ENCODE measurements at places on chromosomes 1 and 21.
A peak's percentile ranks its signal among the peaks of the same experiment; 100 is the strongest.

DNA sequence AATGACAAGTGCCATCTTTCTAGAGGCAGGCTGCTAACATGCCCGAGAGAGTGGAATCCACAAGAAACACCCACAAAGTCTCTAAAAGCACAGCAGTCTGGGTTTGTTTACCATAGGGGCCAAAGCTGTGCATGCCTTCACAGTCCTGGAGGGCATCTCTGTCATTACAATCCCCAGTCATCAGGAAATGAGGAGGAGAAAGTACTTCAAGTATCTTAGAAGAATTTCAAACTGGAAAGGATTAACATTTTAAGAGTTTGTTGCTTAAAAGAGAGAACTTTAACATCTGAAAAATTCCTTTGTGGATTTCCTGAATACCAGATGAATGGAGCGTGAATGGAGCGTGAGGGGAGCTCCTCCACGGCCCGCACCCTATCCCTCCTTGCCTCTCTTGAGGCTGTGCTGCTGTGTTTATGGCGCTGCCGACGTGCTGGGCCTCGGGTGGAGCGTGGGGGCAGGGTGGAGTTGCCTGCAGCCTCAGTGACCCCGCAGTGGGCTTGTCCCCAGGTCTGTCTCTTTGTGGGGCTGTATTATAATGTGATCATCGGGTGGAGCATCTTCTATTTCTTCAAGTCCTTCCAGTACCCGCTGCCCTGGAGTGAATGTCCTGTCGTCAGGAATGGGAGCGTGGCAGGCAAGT lies 23.3 kb downstream of the SLC6A17 start:
- DNase-seq: no peak

GRCh38 chr1:211643324-211644212 lies 31.9 kb downstream of the NEK2 start:
- no peak for DNase-seq

DNA sequence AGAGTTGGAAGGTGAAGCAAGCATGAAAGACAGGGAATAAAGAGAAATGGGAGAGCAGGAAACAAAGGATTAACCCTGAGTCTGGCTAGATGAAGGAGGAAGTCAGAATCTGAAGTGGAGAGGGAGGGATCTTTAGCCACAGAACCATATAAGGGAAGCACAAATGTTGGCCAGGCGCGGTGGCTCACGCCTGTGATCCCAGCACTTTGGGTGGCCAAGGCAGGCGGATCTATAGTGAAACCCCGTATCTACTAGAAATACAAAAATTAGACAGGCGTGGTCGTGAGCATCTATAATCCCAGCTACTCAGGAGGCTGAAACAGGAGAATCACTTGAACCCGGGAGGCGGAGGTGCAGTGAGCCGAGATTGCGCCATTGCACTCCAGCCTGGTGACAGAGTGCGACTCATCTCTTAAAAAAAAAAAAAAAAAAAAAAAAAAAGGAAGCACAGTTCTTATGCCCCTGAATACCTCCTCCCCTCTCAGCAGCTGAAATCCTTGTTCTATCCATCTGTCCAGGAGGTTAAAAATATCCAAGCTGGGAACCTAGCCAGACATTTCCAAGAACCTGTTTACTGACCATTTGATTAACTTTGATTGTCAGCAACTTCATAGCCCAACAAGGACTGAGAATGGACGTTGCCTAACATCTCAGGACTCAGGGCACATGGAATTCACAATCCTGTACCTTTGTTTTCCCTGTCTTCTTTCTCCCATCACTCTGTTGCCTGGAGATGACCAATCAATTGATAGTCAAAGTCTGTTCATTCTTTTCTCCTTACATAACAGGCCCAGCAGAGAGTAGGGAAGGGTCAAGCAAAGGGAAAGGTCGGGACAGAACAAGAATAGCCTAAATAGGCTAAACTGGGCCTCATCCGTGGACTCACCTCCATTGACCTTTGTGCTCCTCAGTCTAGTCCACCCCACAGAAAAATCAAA lies 10.6 kb downstream of the TXNIP start:
- no peak for DNase-seq

DNA sequence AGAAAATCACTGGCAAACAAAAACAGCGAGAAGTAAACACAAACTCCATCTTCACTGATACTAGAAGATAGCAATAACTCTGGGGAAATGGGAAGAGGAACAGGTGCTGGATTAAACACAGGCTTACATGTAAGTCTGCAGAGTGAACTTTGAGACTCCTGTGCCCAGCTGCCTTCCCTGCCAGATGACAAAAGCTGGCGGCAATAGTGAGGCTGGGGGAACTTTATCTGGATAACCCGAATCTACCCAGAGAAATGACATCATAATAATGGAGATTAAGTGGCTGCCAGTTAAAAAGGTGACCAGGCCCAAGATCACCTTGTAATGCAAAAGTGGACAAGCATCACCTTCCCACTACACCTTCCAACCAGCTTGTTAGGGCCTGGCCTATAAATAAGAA lies 184.5 kb downstream of the CHRM3 start:
- DNase-seq: no peak

DNA sequence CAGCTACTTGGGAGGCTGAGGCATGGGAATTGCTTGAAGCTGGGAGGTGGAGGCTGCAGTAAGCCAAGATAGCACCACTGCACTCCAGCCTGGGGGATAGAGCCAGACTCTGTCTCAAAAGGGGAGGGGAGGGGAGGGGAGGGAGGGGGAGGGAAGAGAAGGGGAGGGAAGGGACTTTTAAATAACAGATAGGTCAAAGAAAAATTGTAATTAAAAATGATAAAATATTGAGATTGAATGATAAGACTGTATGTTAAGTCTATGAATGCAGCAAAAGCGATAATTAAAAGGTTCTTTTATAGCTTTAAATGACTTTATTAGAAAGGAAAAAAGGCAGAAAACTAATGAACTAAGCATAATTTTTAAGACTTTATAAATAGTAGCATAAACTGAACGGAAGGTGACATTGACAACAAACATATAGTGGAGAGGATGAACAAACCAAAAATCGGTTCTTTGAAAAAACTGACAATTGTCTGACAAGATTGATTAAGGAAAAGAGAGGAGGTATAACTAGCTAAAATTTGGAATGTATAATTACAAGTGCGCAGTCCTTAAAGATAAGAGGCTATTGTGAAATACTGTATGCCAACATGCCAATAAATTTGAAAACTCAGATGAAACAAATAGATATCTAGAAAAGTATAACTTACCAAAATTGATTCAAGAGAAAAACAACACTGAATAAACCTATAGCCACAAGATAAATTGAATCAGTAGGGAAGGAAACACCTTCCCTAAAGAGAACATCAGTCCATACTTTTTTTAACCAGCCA lies 8.4 kb downstream of the SPOCD1 start:
- DNase-seq: no peak

- DNase-seq: no peak
Observed at GRCh38 chr1:176656257-176656995, 193.5 kb downstream of the PAPPA2 start.

DNA sequence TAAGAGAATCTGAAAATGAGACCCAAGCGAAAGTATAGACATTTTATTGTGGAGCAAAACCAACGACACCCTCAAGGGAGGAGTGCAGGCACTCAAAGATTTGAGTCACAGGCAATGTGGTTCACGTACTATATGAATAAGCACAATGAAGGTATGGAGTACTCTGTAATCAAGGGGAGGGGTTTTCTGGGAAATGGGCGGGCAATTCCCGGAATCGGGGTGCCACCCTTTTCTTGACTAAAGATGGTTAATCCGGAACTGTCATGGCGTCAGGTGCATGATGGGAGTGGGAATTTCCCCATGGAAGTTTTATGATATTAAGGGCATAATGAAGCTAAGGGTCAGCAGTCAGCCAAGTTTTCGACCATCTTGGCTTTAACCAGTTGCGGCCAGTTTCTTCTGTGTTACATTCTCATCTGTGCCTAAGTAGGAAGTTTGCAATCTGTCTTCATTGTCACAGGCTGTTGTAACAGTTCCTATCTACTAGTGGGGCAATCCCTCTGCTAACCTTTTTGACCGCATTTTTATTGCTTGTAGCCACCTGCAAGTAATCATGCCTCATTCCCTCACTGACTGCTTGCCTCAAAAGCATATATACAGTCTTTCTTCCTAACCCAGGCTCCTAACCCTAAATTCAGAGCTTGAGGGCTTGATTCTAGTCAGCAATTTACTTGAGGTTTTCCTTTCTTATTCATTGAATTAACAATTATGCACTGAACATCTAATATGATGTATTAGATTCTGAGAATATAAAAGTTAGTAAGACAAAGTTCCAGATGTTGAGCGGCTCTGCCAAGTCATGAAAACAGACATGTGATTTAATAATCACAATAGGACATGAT lies 775 bp upstream of the AIM2 start:
- peak; percentile 97 for DNase-seq

DNA sequence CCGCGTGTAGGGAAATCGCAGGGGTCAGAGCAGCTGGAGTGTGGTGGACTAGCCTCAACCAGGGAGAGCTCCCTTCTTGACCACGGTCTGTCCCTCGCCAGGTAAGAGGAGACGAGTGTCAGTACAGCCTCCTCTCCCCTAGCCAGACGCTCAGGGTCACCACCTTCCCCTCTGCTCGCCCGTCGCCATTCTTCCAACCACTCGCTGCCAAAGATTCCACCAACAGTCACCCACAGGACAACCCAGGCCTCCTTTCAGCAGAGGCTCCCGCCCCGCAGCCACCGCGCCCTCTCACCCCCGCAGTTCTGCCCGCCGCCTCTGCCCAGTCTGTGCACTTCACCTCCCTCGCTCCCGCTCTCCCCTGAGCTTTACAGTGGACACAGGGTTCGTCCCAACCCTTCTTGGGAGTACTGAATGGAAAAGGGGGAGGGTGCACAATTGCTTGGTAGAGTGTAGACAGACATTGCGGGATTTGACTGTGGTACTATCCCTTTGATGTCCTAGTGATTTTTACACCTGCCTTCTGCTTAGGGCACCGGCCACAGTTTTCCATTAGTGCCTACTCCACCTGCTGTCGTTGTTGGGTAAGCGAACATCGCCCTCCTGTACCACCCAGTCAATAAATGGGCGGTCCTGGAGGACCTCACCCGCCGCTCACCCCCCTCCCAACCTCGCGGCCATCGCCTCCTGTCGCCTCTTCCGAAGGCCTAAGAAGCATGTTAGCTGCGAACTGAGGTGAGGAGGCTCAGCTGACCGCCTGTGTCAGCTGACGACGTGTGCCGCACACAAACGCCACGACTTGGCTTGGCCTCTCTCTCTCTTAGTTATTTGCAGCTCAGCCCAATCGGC lies 9.2 kb upstream of the NBPF11 start:
- no peak for DNase-seq

DNA sequence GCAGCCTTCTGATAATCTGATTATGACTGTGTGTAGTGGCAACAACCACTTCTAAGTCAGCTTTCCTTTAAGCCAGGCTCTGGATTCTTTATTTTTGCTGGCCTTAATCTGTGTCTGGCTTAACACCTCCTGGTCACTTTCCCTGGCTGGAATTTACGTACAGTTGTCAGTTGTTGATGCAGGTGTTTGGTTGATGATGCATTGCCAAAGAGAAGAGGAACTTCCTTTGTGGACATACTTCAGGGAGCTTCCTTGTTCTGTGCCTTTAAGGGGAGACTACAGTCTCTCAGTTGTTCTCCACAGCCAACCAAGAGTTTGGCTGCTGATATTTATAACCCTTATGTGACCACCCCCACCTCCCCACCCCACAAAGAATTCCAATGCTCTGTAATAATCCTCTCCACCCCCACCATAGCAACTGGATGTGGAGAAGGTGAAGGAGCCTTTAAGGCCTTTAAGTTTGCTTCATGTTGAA lies 96.0 kb upstream of the BMP8A start:
- DNase-seq: no peak

GRCh38 chr1:166069390-166069789 lies 97.4 kb downstream of the FAM78B start:
- no peak for DNase-seq

GRCh38 chr21:43297391-43297981 lies 128.7 kb downstream of the CRYAA start:
- DNase-seq: no peak

DNA sequence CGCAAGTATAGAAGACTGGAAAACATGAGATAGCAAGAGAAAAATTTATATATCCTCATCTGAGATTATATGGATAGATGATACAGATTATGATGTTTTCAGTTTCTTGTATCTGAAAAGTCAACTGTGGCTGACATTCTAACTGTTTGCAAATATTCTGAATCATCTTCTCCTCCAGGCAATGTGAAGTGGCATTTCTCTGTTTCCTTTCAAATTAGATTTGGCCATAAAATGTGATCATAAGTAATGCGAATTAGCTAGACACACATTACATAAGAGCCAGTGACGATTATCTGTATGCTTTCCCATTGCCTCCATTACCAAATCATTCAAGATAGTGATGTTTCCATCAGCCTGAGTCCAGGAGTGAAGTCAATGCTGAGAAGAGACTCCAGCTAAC lies 265.2 kb downstream of the BRINP3 start:
- DNase-seq: no peak

- DNase-seq: no peak
Observed at GRCh38 chr1:118297521-118297920, 112.5 kb upstream of the SPAG17 start.

GRCh38 chr1:13617108-13617507 lies 33.5 kb downstream of the PDPN start:
- DNase-seq: no peak

DNA sequence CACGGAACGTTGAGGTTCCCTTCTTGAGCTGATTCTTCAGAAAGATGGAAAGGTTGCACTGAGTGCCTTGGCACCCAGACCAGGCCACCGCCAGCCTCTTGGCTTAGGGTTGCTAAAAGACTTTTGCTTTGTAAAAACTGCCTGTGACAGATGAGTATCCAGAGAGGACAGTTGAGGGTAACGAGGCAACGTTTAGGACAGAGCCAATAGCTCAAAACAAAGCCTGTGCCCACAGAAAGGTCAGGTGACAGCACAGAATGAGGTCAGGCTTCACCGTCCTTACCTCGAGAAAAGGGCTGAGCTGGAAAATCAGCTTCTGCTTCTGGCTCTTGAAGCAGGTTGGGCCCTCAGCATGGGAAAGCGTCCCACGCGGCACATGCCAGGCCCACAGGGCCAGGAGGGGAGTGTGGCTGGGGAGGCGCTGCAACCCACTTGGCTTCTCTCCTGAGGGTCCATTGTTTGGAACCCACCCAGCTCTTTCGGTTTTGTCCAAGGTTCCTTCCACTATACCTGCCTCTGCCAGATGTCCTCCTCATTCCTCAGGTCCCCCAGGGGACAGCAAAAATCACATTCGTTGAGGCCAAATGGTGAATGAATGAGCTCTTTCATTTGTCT lies 55.5 kb downstream of the SCCPDH start:
- no peak for DNase-seq

- DNase-seq: no peak
Observed at GRCh38 chr1:62299426-62300200, 19.6 kb downstream of the KANK4 start.

- no peak for DNase-seq
Observed at GRCh38 chr1:65674522-65674921, 118.2 kb upstream of the PDE4B start.

GRCh38 chr1:118825619-118826018 lies 162.5 kb downstream of the TBX15 start:
- DNase-seq: no peak

Data from stimulated activated CD4-positive, alpha-beta T cell treated with anti-CD3 and anti-CD28 coated beads, Interleukin-15, amount 100 ng/mL, for 24 hours (primary cell).